H7 (cell line): ENCODE measurements at places on chromosomes 7 and 10. TPM values are rescaled to one million over a fixed set of nuclear protein-coding genes. Genes with fewer than 3 reads are reported as not detected.

AASS gene
- total RNA-seq = 28.0 and 37.6 TPM in 2 replicates

HKDC1 gene
- 0.03 TPM in 1 of 2 replicates, not detected in the other for total RNA-seq

OR13A1 gene
- total RNA-seq = not detected in 2 replicates

SPDYE2 gene
- not detected in 2 replicates for total RNA-seq

TMEM273 gene
- not detected in 2 replicates for total RNA-seq

ZNF479 gene
- total RNA-seq = not detected in 2 replicates

MRLN gene
- total RNA-seq = not detected in 2 replicates

MARVELD1 gene
- total RNA-seq = 18.7 and 21.2 TPM in 2 replicates

ADRB1 gene
- total RNA-seq = 0.24 TPM in 1 of 2 replicates, not detected in the other

AP3M1 gene
- total RNA-seq = 27.8 and 32.7 TPM in 2 replicates

AKR1D1 gene
- total RNA-seq = not detected in 2 replicates

OR6V1 gene
- not detected in 2 replicates for total RNA-seq

PON1 gene
- not detected in 2 replicates for total RNA-seq

IQUB gene
- 0.07 and 0.15 TPM in 2 replicates for total RNA-seq

IL6 gene
- 0.22 and 0.69 TPM in 2 replicates for total RNA-seq

ADCK2 gene
- 16.0 and 17.3 TPM in 2 replicates for total RNA-seq

CYP3A5 gene
- 0.31 TPM in 1 of 2 replicates, not detected in the other for total RNA-seq

THSD7A gene
- 0.18 and 0.69 TPM in 2 replicates for total RNA-seq

LARP4B gene
- total RNA-seq = 31.3 and 36.9 TPM in 2 replicates

HYAL4 gene
- 0.11 TPM in 1 of 2 replicates, not detected in the other for total RNA-seq

TOMM7 gene
- 437 and 485 TPM in 2 replicates for total RNA-seq

CPN1 gene
- total RNA-seq = not detected in 2 replicates

FAM221A gene
- 16.6 and 21.7 TPM in 2 replicates for total RNA-seq

C10orf62 gene
- not detected in 2 replicates for total RNA-seq

VPS26A gene
- total RNA-seq = 12.4 and 14.9 TPM in 2 replicates

PRKCQ gene
- 12.7 and 17.4 TPM in 2 replicates for total RNA-seq

HTR5A gene
- not detected in 2 replicates for total RNA-seq

SHLD2 gene
- total RNA-seq = 31.2 and 35.8 TPM in 2 replicates

NAT16 gene
- total RNA-seq = 0.30 and 0.59 TPM in 2 replicates

DDX21 gene
- 121 and 145 TPM in 2 replicates for total RNA-seq

GPRIN2 gene
- 4.3 and 4.7 TPM in 2 replicates for total RNA-seq

FKBP9 gene
- 9.0 and 17.4 TPM in 2 replicates for total RNA-seq

DPCD gene
- total RNA-seq = 33.4 and 48.7 TPM in 2 replicates
